ENCODE measurements at places on chromosomes 2 and 18.

DNA sequence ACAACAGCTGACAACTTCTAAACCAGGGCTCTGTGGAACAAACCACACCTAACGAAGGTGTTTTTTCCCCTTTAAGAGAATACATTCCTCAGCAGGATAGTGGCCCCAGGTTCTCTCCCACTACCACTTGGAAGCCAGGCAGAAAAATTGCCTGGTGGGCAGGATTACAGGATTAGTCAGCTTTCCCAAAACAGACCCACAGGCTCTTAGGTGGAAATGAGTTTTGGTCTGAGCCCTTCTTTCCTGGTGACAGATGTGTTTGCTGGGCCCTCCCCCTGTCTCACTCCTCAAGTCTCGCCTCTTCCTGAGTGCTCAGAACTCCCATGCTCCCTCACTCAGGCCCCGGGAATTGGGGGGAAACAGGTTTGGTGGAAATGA lies 139.4 kb upstream of the HAAO start:
- no peak for DNase-seq

DNA sequence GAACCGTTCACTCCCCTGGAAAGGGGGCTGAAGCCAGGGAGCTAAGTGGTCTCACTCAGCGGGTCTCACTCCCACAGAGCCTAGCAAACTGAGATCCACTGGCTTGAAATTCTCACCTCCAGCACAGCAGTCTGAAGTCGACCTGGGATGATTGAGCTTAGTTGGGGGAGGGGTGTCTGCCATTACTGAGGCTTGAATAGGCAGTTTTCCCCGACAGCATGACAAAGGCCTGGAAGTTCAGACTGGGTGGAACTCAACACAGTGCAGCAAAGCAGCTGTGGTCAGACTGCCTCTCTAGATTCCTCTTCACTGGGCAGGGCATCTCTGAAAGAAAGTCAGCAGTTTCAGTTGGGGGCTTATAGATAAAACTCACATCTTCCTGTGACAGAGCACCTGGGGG lies 292.5 kb downstream of the NUP35 start:
- no peak for DNase-seq

- DNase-seq = no peak
Measured at GRCh38 chr2:38765551-38765950, 12.5 kb upstream of the GEMIN6 start.

GRCh38 chr18:76602191-76602590 lies 107.1 kb upstream of the ZNF516 start:
- no peak for DNase-seq

DNA sequence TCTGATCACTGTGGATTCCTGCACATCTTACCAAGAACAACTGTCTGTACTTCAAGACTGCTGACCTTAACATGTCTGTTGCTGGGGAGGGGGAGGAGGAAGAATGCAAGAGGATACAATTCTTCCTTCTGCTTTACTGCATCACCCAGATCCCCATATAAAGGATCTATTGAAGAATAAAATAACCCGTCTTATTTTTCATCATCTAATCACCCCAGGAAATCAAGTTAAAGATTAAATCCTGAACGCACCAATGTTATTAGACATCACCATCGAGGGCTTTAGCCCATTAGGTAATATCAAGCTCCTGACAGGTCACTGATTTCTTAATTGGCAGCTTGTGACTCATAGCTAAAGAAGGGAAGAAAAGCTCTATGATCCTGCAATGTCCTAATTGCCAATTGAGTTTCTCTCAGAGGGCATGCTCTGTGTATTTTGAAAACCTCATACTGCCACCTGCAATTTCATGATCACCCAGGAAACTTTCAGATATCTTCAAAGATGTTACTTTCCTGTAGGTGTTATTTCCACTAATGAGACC lies 75.4 kb upstream of the KCNE4 start:
- no peak for DNase-seq

- no peak for DNase-seq
Measured at GRCh38 chr2:60070736-60071489, 482.5 kb downstream of the BCL11A start.

Data from CD4-positive, alpha-beta T cell (primary cell).